Ecto neural progenitor cell (in vitro differentiated cells): ENCODE measurements at places on chromosomes 5 and 9.
A peak's percentile ranks its signal among the peaks of the same experiment; 100 is the strongest.

GRCh38 chr5:73116506-73116905 lies 3.9 kb upstream of the TMEM171 start:
- DNase-seq = no peak

- DNase-seq = no peak
Observed at GRCh38 chr9:2506321-2506720, 115.3 kb upstream of the VLDLR start.

DNA sequence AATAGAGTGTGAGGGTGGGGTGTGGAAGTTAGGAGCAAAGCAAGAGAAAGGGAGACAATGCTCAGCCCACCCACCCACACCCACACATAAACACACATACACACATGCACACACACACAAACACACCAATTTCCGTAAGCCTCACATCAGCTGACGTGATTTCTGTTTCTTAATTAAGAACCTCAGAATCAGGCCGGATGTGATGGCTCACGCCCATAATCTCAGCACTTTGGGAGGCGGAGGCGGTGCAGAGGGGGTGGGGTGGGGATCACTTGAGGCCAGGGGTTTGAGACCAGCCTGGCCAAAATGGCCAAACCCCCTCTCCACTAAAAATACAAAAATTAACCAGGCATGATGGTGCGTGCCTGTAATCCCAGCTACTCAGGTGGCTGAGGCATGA lies 26.4 kb upstream of the PIK3R1 start:
- DNase-seq = no peak

DNA sequence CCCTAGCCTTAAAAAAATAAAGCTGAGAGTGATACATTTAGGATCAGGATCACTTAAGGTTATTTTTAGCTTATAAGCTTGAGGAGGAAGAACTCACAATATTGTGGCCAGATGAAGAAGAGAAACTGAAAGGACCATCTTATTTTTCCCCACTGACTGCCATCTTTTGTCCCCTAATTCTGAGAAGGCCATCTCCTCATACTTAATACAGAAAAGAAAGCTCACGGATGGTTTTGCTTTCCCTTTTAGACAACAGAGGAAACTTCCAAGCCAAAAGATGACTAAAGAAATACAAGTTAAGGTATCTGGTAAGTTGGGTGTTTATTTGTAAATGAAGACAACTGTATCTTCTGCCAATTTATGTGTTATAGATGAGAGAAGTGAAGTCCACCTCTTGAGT lies 36.4 kb downstream of the ERAP1 start:
- no peak for DNase-seq

- DNase-seq = peak; percentile 61
Observed at GRCh38 chr5:170632266-170632984, 128.6 kb downstream of the KCNIP1 start.

- no peak for DNase-seq
Observed at GRCh38 chr5:181205761-181206649, 1.0 kb upstream of the TRIM7 start.

- DNase-seq = no peak
Observed at GRCh38 chr5:79399046-79399445, 114.9 kb downstream of the HOMER1 start.

DNA sequence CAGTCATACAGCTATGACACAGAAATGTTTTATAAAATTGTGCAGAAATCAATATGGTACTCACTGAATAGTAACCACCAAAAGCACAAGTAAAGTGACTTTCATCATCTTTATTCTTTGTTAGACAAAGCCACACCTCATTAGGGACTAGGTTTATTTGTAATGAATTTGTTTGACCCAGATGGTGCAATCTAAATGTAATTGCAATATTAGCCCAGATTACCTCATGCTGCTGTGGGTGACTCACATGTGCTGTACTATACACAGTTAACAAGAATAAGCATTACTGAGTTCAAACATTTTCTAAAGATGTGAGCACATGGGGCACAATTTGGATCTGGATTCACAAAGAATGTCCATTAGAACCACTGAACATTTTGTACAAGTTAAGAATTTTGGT lies 759.3 kb upstream of the TYRP1 start:
- DNase-seq = no peak

DNA sequence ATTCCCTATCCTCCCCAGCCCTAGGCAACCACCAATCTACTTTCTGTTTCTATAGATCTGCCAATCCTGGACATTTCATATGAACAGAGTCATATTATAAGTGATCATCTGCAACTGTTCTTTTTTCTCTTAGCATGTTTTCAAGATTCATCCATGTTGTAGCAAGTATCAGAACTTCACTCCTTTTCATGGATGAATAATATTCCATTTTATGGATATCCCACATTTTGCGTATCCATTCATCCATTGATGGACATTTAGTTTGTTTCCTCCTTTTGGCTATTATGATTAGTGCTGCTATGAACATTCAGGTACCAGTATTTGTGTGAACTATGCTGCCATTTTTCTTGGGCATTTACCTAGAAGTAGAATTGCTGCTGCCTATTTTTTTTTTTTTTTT lies 51.3 kb upstream of the HAND1 start:
- DNase-seq = no peak

DNA sequence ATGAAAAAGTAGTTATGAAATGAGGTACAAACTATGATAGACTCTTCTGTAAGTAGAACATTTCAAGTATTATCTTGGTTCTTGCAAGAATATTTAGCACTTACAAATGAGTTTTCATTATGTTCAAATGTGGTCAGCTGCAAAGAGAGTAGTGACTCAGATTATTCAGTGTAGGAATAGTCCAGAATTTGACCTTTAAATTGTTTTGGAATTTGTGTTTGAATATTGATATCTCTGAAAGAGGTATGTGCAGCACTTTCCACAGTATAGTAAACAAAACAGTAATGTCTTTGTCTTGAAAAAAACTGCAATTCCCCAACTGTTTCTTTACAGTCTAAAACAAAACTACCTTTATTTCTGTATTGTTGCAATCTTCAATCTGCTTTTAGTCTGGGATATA lies 56.1 kb downstream of the WDR70 start:
- no peak for DNase-seq

DNA sequence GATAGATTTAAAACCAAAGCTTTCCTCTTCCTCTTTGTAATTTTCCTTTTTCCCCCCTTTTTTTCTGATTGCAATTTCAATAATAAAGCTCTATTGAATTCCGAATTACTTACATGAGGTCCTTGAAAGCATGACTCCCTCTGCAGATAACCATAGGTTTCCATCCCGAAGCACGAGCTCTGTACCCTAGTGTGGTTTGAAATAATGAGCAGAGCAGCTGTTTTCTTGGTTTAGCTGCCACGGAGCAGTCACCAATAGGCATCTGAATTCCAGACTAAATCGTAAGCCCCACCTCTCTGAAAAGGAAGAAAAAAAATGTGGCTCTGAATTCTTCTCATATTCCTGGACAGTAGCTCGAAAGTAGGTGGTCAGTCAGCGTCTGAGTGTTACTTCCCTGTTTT lies 18.5 kb upstream of the GNE start:
- DNase-seq = no peak

- no peak for DNase-seq
Observed at GRCh38 chr5:95861864-95862561, 39.5 kb upstream of the GLRX start.

DNA sequence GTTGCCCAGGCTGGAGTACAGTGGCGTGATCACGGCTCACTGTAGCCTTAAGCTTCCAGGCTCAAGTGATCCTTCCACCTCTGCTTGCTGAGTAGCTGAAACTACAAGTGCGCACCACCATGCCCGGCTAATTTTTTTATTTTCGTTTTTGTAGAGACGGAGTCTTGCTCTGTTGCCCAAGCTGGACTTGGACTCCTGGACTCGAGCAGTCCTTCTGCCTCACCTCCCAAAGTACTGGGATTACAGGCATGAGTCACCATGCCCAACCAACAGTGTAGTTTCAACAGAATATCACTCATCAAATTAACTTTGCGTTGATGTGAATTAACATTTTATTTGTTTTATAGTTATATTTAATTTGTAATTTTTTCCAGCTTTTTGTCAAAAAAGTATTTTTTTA lies 45.3 kb downstream of the WDR70 start:
- no peak for DNase-seq

DNA sequence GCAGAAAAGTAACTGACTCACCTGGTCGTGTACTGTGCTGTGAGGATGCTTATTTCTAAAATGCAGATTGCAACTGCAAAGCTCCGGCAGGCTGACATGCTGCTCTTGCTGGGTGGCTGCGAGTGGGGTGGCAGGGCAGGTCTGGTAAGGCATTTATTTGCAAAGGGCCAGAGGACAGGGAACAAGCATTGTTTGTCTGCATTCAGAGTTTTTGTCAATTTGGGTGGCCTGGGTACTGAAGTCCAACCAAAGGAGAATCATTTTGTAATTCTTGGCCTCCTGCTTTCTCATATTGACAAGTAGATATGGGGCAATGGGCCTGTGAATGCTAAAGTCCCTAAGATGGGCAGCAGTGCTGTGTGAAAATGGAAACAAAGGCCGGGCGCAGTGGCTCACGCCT lies at the start of gene C9:
Gene C9 (minus strand): TSS at position 129 of the 400 bp plus-strand sequence. CDS start 31 bp downstream, at position 98.
- no peak for DNase-seq

- DNase-seq = no peak
Observed at GRCh38 chr5:137916923-137917322, 27.7 kb downstream of the PKD2L2 start.

DNA sequence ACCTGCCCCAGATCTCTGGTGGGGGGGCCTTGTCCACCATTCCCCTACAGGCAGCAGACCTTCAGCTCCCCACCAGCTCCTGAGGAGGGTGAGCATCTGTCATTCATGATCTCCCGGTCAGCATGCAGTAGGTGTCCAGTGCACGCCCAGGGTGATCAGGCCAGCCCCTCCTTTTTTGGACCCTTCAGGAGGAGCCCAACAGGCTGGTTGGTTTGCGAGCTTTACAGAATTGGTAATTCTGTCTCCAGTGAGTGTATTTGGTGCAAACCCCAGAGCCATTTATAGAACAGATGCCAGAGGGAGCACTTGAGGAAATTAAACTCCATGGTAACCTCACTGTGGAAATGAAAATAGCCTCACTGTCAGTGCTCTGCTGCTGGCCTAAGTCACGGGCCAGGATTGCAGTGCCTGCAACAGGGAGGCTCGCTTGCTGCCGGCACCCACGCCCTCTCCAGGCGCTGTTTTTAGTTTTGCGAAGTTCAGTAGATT lies 23.4 kb downstream of the WNK2 start:
- DNase-seq = no peak

GRCh38 chr5:76952795-76953536 lies at the start of gene CRHBP:
Gene CRHBP (plus strand): TSS chr5:76953045. CDS start chr5:76953135, 90 bp downstream.
- no peak for DNase-seq

- DNase-seq = no peak
Observed at GRCh38 chr9:94610181-94610606, 16.6 kb upstream of the FBP2 start.

GRCh38 chr5:53790026-53790425 lies 229.6 kb downstream of the NDUFS4 start:
- DNase-seq = no peak

DNA sequence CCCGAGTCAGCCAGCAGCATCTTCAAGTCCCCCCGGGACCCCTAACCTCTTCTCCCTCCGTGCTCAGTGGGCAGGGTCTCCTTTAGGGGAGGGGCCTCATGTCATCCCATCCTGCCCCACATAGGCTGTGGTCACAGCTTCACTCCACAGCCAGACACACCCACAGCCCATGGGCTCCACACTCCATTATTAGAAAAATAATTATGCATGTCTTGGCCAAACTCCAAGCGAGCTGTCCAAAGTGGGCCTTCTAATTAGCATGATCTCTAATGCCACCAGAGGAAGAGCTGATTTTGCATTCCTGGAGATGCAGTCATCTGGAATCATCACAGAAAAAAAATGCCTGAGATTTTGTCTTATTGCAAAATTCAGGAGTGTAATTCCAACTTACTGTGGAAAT lies 418.2 kb downstream of the IRX2 start:
- DNase-seq = no peak

DNA sequence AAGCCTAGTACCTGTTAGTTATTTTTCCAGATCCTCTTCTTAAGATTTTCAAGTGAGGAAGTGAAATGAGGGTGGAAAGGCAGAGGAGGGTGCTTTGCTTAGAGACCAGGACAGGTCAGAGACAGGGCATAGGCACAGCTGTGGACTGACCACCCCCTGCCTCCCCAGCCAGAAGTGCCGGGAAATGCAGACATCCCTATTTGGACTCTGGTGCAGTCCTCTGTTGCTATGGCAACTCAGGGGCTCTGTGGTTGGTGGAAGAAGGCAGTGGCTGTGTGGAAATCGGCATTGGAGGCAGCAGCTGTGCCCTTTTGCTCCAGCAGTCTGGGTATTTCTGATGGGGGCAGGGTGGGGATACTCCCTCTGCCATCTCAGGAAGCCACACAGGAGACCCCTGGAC lies 43.3 kb upstream of the NDFIP1 start:
- DNase-seq = peak; percentile 53

DNA sequence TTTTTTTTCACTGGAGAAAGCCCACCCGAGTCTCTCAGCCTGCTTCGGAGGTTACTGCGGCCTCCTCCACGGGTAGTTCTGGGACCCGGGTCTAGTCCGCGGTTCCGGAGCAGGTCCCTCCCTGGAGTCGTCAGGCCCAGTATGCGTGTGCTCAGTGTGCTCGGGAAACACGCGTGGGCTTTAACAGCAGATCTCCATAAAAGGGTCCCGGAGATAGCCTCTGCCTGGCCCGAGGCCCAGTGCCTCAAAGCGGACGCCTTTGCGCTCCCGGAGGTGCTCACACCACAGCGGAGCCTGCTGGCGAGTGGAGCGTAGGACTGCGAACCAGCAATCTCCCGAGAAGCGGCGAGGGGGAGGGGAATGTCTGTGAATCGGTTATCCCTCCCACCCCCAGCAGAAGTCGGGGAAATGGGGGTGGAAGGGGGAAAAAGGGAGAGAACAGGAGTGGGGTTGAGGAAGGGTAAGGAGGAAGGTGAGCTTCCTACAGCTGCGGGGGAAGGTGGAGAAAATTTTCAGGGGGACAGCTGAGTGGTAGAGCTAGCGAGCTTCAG lies 28.7 kb downstream of the CDKN2A start:
- DNase-seq = peak; percentile 82

DNA sequence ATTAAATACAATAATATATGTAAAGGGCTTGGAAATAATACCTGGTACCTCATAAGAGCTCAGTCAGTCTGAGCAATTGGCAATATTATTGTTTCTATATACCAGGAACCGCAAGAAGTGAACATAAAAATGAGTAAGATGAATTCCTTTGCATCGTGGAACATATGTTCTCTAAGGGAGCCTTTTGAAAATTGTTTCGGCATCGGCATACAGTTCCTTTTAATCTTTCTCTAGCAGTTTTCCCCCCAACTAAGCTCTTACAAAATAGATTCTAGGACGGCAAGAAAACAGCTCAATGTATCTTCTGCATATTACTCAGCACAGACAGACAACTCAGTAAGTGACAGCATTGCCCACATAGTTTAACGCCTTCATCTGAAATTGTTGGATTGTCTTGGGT lies 426.6 kb upstream of the WWC1 start:
- no peak for DNase-seq

GRCh38 chr9:17004500-17004899 lies 130.3 kb upstream of the CNTLN start:
- no peak for DNase-seq

DNA sequence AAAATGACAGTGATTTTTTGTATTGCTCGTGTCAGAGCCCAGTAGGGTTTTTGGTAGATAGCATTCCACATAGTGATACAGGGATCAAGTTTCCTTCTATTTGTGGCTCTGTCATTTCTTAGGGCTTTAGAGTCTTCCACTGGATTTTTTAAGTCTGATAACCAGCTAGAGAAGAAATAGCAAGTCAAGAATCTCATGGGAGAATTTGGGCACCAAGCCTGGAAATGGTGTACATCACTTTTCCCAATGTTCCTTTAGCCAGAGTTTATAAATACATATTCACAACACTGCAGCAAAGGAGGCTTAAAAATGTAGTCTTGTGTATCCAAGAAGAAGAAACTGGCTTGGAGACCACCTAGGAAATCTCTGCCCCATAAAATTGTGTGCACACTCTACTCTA lies 647.1 kb upstream of the KLF4 start:
- DNase-seq = no peak
